ENCODE measurements at places on chromosomes 12 and 14.
A peak's percentile ranks its signal among the peaks of the same experiment; 100 is the strongest.

- peak; percentile 66 for DNase-seq
Measured at GRCh38 chr14:24071144-24071697, at the start of gene CPNE6. CPNE6 (plus strand) TSS chr14:24071562; CDS start chr14:24072937, 1,375 bp downstream.

- no peak for DNase-seq
Measured at GRCh38 chr12:28800129-28800528, 348.9 kb upstream of the FAR2 start.

GRCh38 chr12:93723568-93723930, 46.4 kb downstream of the CRADD start:
- DNase-seq = no peak

GRCh38 chr14:105897725-105898113, 371.3 kb downstream of the TMEM121 start:
- no peak for DNase-seq

DNA sequence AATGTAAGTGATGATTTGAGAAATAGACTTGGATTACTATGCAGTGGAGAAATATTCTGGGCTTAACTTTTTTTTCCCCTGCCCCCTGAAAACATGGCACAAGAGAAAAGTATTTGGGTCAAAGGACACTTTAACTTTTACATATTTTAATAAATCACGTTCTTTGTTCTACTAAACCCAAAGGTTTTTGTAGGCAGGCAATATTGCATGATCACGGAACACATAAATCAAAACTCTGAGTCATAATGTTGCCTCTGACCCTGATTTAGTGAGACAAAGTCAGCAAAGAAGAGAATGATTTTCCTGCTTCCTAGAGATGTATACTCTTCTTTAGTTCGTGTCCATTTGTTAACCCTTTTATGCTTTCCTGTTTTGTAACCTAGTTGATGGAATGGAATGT, 38.0 kb downstream of the ABCD2 start:
- DNase-seq = no peak

GRCh38 chr12:40149673-40150260, 43.9 kb upstream of the SLC2A13 start:
- DNase-seq = no peak

DNA sequence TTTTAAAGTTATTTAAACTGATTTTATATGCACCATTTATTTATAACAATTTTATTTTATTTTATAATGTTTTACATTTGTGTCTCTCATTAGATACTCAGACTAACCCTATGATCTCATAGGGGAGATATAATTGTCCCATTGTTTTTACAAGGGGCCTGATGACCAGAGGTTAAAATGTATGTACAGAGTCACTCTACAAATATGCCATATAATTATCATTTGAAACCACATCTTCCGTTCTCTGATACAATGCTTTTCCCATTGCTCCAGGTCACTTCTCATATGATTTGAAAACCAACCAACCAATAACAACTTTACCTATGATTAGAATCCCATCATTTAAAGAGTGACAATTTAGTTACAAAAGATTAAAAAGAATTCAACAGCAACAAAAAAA, 137.8 kb downstream of the GPHN start:
- no peak for DNase-seq

GRCh38 chr12:120836114-120836684, 68.0 kb downstream of the SPPL3 start:
- no peak for DNase-seq

DNA sequence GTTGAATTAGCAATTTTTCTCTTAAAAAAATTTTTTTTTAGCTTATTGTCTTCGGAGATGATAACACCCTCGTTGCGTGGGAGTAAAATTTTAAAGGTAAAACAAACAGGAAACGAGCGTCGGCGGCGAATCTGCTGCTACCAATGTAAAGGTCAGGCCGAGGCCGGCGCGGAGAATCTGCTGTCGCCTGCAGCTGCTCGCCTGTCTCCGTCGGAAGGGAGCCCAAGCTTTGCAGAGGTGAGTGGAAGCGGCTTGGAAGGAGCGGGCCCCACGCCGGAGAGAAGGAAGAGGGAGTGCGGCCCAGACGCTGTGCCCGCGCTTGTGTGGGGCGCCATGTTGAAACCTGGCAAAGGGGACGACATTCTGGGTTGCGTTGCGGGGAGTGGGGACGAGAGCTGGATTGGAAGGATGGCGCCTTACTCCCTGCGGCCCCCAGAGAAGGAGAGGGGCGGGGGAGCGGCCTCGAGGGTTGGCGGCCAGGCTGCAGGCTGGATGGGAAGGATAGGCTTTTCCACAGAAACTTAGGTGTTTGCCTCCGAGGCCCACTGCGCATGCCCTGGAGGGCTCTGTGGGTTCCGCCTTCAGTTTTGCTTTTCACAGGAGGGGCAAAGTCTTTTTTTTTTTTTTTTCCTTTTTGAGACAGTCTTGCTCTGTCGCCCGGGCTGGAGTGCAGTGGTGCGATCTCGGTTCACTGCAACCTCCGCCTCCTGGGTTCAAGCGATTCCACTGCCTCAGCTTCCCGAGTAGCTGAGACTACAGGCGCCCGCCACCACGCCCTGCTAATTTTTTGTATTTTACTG, at the start of gene SNRNP35:
TSS of gene SNRNP35 (plus strand) at position 160 of the 800 bp plus-strand sequence. CDS start 7,402 bp downstream, outside the sequence.
- peak; percentile 90 for DNase-seq

- DNase-seq = peak; percentile 13
Measured at GRCh38 chr12:34397591-34398365, 375.5 kb downstream of the ALG10 start.

- no peak for DNase-seq
Measured at GRCh38 chr14:104150136-104151025, 12.0 kb downstream of the KIF26A start.

- DNase-seq = peak; percentile 20
Measured at GRCh38 chr14:101900253-101900652, 64.1 kb upstream of the DYNC1H1 start.
